Stimulated activated CD4-positive, alpha-beta T cell treated with anti-CD3 and anti-CD28 coated beads, TNF-alpha, amount 100 ng/mL, for 1 hour (primary cell): ENCODE measurements at places on chromosomes 16 and 17.

DNA sequence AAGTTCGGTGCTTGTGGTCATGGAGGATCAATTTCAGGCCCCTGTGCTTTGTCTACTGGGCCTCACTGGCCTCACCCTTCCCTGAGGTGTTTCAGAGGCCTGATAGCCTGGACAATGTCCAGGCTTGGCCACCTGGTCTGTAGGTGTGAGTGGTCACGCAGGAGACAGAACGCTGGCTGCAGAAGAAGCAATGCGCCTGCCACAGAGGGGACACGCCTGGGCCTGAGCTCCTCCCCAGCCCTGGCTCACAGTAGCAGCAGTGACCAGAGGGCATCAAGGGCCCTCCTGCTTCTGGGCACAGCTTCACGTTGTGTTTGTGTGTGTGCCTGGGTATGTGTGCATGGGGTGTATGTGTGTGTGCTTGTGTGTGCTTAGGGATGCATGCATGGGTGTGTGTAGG is 1.9 kb upstream of the PITPNM3 start:
- no peak for DNase-seq

- no peak for DNase-seq
Measured at GRCh38 chr16:8717892-8718415, 43.5 kb downstream of the ABAT start.

GRCh38 chr17:33291248-33292200 is 1.6 kb downstream of the ASIC2 start:
- no peak for DNase-seq

- DNase-seq = no peak
Measured at GRCh38 chr17:29358416-29358815, 31.7 kb upstream of the TAOK1 start.

DNA sequence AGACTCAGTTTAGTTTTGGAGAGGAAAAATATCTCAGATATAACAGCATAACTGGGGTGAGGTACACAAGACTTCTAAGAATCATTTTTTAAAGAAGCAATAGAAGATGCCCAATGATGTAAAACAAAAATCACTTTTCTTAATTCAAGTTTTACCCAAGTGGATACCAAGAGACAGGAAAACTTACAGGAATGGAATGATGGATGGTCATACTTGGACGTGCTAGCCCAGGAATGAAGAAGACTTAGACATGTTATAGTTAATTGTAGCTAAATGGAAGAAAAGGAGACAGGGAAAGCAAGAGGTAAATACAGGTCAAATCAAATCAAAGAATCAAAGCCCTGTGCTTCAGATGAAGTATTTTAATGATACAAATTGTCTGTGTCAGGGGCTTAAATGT is 312.7 kb upstream of the KCNJ16 start:
- no peak for DNase-seq

- DNase-seq = peak; percentile 47
Measured at GRCh38 chr16:391885-392335, 5.1 kb upstream of the NME4 start.

- no peak for DNase-seq
Measured at GRCh38 chr17:42179335-42179734, 1.6 kb downstream of the KCNH4 start.

- no peak for DNase-seq
Measured at GRCh38 chr16:86117756-86118155, 218.8 kb downstream of the IRF8 start.

DNA sequence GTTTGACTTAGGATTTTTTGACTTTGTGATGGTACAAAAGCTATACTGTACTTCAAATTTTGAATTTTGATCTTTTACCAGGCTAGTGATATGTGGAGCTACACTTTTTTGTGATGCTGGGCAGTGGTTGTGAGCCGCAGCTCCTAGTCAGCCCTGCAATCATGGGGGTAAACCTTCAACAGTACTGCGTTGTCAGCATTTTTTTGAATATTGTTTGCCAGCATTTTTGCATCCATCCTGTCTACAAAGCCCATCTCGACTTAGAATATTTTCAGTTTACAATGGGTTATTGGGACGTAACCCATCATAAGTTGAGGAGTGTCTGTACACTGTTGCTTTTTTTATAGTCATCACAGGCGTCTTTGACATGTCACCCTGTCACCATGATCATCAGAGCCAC is 142.0 kb downstream of the SPECC1 start:
- no peak for DNase-seq

- no peak for DNase-seq
Measured at GRCh38 chr17:77111934-77112296, 28.9 kb upstream of the SEC14L1 start.

DNA sequence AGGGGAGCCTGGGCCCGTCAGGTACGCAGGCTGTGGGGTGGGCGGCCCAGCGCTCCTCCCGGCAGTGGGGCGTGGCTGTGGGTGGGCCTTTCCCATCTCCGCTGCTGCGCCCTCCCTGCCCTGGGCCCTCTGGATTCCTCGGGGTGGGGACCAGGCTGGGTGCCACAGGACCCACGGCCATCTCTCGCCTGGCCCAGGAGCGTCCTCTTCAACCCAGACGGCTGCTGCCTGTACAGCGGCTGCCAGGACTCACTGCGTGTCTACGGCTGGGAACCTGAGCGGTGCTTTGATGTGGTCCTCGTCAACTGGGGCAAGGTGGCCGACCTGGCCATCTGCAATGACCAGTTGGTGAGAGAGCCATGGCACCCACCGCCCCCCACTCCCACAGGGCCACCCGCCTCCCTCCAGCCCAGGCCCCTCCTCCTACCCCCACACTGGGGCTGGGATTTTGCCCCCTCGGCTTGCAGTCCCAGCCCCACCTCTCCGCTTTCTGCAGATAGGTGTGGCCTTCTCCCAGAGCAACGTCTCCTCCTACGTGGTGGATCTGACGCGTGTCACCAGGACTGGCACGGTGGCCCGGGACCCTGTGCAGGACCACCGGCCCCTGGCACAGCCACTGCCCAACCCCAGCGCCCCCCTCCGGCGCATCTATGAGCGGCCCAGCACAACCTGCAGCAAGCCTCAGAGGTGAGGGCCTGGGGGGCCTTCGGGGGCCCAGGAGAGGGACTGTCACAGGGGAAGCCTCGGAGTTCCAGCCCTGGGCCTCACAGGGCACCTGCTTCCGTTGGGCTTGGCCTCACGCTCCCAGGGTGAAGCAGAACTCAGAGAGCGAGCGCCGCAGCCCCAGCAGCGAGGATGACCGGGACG is 17.2 kb downstream of the KATNB1 start:
- no peak for DNase-seq

DNA sequence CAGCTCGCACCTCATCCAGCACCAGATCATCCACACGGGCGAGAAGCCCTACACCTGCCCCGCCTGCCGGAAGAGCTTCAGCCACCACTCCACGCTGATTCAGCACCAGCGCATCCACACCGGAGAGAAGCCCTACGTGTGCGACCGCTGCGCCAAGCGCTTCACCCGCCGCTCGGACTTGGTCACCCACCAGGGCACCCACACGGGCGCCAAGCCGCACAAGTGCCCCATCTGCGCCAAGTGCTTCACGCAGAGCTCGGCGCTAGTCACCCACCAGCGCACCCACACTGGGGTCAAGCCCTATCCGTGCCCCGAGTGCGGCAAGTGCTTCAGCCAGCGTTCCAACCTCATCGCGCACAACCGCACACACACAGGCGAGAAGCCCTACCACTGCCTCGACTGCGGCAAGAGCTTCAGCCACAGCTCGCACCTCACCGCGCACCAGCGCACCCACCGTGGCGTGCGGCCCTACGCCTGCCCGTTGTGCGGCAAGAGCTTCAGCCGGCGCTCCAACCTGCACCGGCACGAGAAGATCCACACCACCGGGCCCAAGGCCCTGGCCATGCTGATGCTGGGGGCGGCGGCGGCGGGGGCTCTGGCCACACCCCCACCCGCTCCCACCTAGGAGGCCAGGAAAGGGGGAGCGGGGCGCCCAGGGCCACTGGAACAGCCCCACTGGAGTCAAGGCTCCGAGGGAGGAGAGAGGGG is 7.5 kb downstream of the ZNF205 start:
- no peak for DNase-seq

DNA sequence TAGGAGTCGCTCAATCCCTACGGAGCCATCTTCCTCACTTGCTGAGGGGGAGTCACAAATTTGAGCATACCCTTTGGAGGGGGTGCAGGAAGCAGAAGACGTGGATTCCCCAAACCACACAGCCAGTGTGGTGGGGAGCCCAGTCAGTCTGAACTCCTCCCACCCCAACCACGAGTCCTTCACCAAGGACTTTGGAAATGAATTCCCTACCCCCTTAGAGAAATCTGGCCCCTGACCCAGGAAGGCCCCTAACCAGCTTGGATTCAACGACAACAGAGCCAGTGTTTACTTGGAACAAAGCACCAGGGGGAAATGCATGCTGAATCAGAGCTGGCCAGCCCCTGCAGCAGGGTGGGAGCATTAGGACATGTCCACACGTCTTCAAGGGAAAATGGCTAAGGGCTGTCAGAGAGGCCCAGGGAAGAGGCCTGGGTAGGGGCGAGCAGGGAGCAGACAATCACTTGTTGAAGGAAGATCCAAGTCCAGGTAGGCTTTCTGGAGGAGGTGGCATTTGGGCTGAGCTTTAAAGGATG is 5.5 kb upstream of the TMEM92 start:
- DNase-seq = no peak
